ENCODE measurements at places on chromosomes 12 and 14. TPM values are rescaled to one million over a fixed set of nuclear protein-coding genes. Genes with fewer than 3 reads are reported as not detected.

GRCh38 chr14:52678591-52678990 is 16.8 kb downstream of the ERO1A start:
- H3K4me3 ChIP-seq: no peak overlapping the region
- peaks cover 45% of the 10 kb centered on the region for H3K36me3 ChIP-seq
- H3K4me1 ChIP-seq: peaks cover 6% of the 10 kb centered on the region

DNA sequence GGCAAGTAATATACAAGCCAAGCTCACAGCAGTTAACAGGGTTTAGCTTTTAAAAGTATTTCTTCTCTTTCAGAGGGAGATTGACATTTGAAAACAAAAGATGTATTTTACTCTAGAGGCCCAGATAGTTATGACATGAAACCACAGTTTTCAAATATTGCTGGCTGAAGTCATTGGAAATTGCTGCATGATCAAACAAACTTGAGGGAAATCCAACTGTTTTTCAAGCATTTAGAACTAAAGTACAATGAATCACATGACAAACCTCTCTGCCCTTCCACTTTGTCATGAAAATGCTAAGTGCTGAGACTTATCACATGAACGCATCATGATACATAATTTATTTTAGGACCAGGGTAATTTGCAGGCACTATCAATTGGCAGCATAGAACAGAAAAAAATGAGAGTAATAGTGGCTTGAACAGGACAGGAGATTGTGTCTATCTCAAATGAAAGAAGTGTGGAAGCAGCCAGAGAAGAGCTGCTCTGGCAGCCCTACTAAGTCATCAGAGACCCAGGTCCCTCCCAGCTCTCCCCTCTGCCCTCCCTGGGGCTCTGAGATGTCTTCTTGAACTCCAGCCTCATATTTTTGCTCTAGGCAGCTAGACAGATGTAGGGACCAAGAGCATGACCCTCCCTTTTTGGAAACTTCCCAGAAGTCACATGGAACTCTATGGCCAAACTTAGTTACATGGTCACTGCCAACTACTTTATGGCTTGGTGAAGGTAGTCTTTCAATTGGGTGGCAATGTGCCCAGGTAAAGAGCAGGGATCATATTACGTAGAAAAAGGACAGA is 90.1 kb upstream of the PELI2 start:
- no peak for DNase-seq
- H3K4me3 ChIP-seq: no peak overlapping the region
- no peak overlapping the region for H3K27ac ChIP-seq

- DNase-seq: no peak
- no peak overlapping the region for H3K4me3 ChIP-seq
- H3K27me3 ChIP-seq: no peaks in the 10 kb centered on the region
- H3K4me1 ChIP-seq: peaks cover 2% of the 10 kb centered on the region
- no peaks in the 10 kb centered on the region for H3K36me3 ChIP-seq
- H3K27ac ChIP-seq: no peak overlapping the region
Measured at GRCh38 chr12:39935275-39935674, 170.6 kb downstream of the SLC2A13 start.

- H3K27me3 ChIP-seq: peaks cover 23% of the 10 kb centered on the region
- peaks cover 34% of the 10 kb centered on the region for H3K4me1 ChIP-seq
- peak overlapping the region; percentile 77 for H3K4me3 ChIP-seq
- H3K27ac ChIP-seq: peak overlapping the region; percentile 54
Measured at GRCh38 chr12:53098354-53098981, 1.0 kb downstream of the IGFBP6 start.

- no peaks in the 10 kb centered on the region for H3K4me1 ChIP-seq
- H3K4me3 ChIP-seq: no peak overlapping the region
- no peak for DNase-seq
Measured at GRCh38 chr14:45698462-45699134, 445.6 kb upstream of the MIS18BP1 start.

- peak; percentile 88 for DNase-seq
- H3K27me3 ChIP-seq: no peaks in the 10 kb centered on the region
- H3K4me1 ChIP-seq: peaks cover 29% of the 10 kb centered on the region
Measured at GRCh38 chr12:388541-389141, 479 bp downstream of the KDM5A start.

GRCh38 chr12:113299619-113300237 is 35.2 kb downstream of the SLC8B1 start:
- peak overlapping the region; percentile 8 for H3K27ac ChIP-seq
- H3K4me3 ChIP-seq: no peak overlapping the region
- H3K36me3 ChIP-seq: peaks cover 39% of the 10 kb centered on the region
- no peak for DNase-seq

DNA sequence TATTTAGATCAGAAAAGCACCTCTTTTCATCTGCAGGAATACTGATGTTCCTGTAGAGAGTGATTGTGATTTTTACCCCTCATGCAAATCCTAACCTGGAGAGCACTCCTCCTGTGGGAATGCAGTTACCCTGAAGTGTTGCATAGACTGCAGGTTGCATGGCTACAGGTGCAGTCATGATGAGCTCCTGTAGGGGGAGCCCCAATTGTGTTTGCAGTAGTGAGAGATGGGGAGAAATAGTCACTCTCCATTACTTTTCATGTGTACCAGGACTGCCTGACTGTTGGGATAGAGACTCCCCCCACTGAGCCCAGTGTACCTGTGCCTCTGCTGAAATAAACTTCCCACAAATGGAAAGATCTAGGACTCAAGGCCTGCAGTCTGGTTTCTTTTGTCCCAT is 1086.5 kb downstream of the SLC6A15 start:
- no peaks in the 10 kb centered on the region for H3K27me3 ChIP-seq
- H3K4me1 ChIP-seq: no peaks in the 10 kb centered on the region
- H3K4me3 ChIP-seq: no peak overlapping the region
- DNase-seq: peak; percentile 75
- no peaks in the 10 kb centered on the region for H3K36me3 ChIP-seq

GRCh38 chr12:26721800-26722199 is 111.2 kb downstream of the ITPR2 start:
- H3K36me3 ChIP-seq: peaks cover 14% of the 10 kb centered on the region
- H3K27me3 ChIP-seq: no peaks in the 10 kb centered on the region
- H3K4me1 ChIP-seq: peaks cover 16% of the 10 kb centered on the region
- no peak overlapping the region for H3K27ac ChIP-seq

- peaks cover 24% of the 10 kb centered on the region for H3K27me3 ChIP-seq
- H3K4me3 ChIP-seq: no peak overlapping the region
- H3K4me1 ChIP-seq: no peaks in the 10 kb centered on the region
- no peak for DNase-seq
- H3K27ac ChIP-seq: no peak overlapping the region
Measured at GRCh38 chr12:45598336-45598735, 131.2 kb upstream of the ARID2 start.

GRCh38 chr12:123602651-123603195 is 824 bp downstream of the DDX55 start:
- H3K27ac ChIP-seq: peak overlapping the region; percentile 94
- H3K27me3 ChIP-seq: no peaks in the 10 kb centered on the region
- peaks cover 52% of the 10 kb centered on the region for H3K36me3 ChIP-seq
- peak; percentile 72 for DNase-seq
- peak overlapping the region; percentile 93 for H3K4me3 ChIP-seq

DNA sequence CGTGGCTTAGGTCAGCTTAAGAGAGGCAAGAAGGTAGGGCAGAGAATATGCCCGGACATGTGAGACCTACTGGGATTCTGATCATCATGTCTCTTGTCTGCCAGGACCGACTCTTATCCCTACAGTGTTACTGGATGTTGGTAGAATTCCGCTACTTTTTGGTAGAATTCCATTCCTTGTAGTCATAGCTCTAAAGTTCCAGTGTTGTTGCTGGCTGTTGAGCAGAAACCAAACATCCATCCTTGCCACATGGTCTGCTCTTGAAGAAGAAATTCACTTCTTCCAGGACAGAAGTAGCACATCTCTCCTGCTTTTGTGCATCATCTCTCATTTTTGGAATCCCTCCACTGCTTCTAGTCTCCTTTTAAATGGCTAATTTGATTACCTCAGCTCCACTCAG is 453.7 kb downstream of the RPL10L start:
- no peaks in the 10 kb centered on the region for H3K27me3 ChIP-seq
- H3K27ac ChIP-seq: no peak overlapping the region
- no peaks in the 10 kb centered on the region for H3K36me3 ChIP-seq
- H3K4me1 ChIP-seq: no peaks in the 10 kb centered on the region

GRCh38 chr12:11862798-11863197 is 207.9 kb upstream of the BCL2L14 start:
- H3K36me3 ChIP-seq: peaks cover 89% of the 10 kb centered on the region
- DNase-seq: no peak
- peaks cover 57% of the 10 kb centered on the region for H3K4me1 ChIP-seq
- H3K4me3 ChIP-seq: no peak overlapping the region

DNA sequence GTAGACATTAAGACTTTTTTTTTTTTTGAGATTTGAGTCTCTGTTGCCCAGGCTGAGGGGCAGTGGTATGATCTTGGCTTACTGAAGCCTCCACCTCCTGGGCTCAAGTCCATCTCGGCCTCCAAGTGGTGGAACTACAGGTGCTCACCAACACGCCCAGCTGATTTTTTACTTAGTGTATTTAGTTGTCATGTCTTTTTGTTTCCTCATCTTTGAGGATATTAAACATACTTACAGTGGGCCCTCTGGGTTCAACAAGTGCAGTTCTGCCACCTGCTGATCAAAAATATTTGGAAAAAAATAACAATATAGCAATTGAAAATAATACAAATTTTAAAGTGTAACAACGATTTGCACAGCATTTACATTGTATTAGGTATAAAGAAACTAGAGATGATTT is 4.4 kb upstream of the B4GALNT1 start:
- peak; percentile 30 for DNase-seq
- H3K4me3 ChIP-seq: no peak overlapping the region
- H3K27me3 ChIP-seq: peaks cover 34% of the 10 kb centered on the region
- H3K4me1 ChIP-seq: peaks cover 6% of the 10 kb centered on the region
- no peaks in the 10 kb centered on the region for H3K36me3 ChIP-seq

- H3K4me3 ChIP-seq: no peak overlapping the region
- no peak overlapping the region for H3K27ac ChIP-seq
- peaks cover 5% of the 10 kb centered on the region for H3K36me3 ChIP-seq
- H3K4me1 ChIP-seq: no peaks in the 10 kb centered on the region
- no peaks in the 10 kb centered on the region for H3K27me3 ChIP-seq
Measured at GRCh38 chr12:122659579-122659978, 43.6 kb downstream of the HCAR2 start.

- no peak overlapping the region for H3K4me3 ChIP-seq
- no peaks in the 10 kb centered on the region for H3K36me3 ChIP-seq
- H3K4me1 ChIP-seq: no peaks in the 10 kb centered on the region
- no peaks in the 10 kb centered on the region for H3K27me3 ChIP-seq
Measured at GRCh38 chr12:13478650-13479181, 282.2 kb downstream of the EMP1 start.

- H3K4me3 ChIP-seq: no peak overlapping the region
- DNase-seq: no peak
- H3K4me1 ChIP-seq: peaks cover 4% of the 10 kb centered on the region
- peaks cover 49% of the 10 kb centered on the region for H3K27me3 ChIP-seq
Measured at GRCh38 chr12:52234223-52234810, 1.3 kb downstream of the KRT7 start.

DNA sequence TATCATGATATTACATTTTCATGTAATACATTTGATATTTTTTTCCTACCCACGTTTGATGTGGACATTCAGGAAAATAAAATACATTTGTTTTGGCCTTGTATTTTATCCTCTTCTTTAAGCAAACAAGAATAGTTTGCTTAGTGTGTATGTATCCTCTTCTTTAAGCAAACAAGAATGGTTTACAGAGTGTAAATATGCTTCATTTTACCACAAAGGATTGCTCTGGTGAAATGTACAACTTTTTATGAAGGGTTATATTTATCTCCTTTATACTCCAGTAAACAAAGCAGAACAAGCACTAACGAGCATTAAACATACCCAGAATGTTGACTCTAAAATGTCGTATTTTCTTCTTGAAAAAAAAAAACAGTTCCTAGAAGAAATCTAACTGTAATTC is 244.7 kb downstream of the KCNH5 start:
- no peak for DNase-seq
- H3K4me1 ChIP-seq: no peaks in the 10 kb centered on the region
- no peak overlapping the region for H3K4me3 ChIP-seq
- H3K36me3 ChIP-seq: no peaks in the 10 kb centered on the region
- no peaks in the 10 kb centered on the region for H3K27me3 ChIP-seq
- no peak overlapping the region for H3K27ac ChIP-seq

GRCh38 chr14:28778138-28779117 is 11.8 kb downstream of the FOXG1 start:
- no peaks in the 10 kb centered on the region for H3K36me3 ChIP-seq
- H3K4me1 ChIP-seq: no peaks in the 10 kb centered on the region
- H3K27ac ChIP-seq: no peak overlapping the region
- H3K4me3 ChIP-seq: no peak overlapping the region
- DNase-seq: no peak

DNA sequence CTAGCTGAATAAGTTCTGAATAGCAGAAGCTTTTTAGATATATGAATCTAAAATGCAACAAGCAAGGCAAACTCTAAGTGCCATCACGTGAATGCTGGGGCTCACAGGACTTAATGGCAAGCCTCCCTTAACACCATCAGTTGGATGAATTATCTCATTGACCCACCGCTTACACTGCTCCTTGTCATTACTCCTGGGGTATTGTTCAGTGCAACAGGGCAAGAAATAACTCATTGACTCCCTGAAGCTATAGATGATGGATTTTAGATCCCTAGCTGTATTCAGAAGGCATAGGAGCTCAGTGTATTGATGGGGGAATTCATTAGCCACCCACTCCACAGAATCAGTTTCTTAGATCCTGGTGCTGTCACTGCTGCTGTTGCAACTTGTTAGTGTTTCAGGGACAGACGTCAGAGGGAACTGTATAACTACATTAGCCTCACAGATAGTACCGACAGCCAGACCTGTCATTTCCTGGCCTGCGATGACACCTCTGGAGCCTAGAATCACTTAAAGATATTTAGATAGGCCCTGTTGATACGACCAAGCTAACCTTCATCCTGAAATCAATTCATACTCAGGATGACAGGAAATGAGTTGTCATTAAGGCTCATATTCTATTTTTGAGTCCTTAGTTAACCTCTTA is 735.3 kb downstream of the DIO2 start:
- H3K27ac ChIP-seq: no peak overlapping the region
- H3K4me3 ChIP-seq: no peak overlapping the region
- no peaks in the 10 kb centered on the region for H3K36me3 ChIP-seq

DNA sequence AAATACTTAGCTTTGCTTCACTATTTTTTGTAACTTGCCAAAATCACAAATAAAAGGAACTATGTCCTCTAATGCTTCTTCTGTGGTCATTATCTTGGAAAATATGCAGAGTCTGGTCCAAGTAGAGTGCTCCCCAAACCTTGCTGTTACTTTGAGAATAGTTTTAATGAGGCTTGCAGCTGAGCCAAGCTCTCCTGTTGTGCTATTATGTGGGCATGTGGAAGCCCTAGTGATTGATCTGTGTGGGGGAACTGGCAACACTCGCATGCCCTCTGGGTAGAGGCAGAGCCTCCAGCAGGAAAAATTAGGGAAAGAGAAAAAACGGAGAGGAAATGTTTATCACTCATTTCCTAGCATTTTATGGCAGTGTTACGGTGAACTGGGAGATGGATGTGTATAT is 473.1 kb downstream of the EGLN3 start:
- DNase-seq: no peak
- no peaks in the 10 kb centered on the region for H3K4me1 ChIP-seq
- no peak overlapping the region for H3K27ac ChIP-seq
- H3K36me3 ChIP-seq: no peaks in the 10 kb centered on the region

The RERGL gene
- total RNA-seq: not detected

The NEK9 gene
- 66.6 TPM for total RNA-seq

The JAG2 gene
- total RNA-seq: 11.2 TPM

The FITM1 gene
- total RNA-seq: 0.26 TPM

The CS gene
- 317 TPM for total RNA-seq

The FGF6 gene
- not detected for total RNA-seq

The RTN1 gene
- not detected for total RNA-seq

The TAS2R42 gene
- total RNA-seq: not detected

The HAL gene
- total RNA-seq: 0.09 TPM

The CDKN3 gene
- 50.8 TPM for total RNA-seq
